ENCODE measurements at places on chromosomes 4 and X.
A peak's percentile ranks its signal among the peaks of the same experiment; 100 is the strongest.

- DNase-seq = no peak
Observed at GRCh38 chr4:152591876-152592275, 56.0 kb upstream of the FBXW7 start.

GRCh38 chr4:76718831-76719230, 179.1 kb downstream of the SOWAHB start:
- DNase-seq = no peak

DNA sequence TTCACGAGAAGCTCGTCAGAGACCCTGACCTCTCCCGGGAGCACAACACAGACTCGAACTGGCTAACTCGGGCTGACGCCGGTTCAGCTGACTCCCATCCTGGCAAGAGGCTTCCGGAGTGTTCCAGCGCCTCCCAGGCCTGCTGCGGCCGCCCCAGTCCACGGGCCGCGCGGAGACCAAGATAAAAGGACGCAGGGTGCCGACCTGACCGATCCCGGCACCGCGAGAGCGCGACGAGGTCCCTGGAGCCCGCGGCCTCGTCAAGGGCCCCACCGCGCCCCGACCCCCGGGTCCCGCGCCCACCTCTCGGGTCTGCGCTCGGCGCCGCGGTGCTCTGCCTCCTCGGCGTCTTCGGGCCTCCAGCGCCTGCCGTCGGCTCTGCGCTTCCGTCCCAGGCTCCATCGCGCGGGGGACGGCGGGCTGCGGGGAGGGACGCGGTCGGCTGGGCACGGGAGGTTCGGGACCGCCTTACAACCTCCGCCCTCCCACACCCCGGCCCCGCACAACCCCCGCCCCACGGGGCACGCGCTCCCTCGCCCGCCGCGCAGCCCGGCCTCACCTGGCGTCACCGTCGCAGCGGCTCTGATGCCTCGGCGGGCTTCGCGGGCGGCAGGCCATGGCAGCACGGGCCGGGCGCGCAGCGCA, 426 bp downstream of the SLBP start:
- DNase-seq = peak; percentile 37

DNA sequence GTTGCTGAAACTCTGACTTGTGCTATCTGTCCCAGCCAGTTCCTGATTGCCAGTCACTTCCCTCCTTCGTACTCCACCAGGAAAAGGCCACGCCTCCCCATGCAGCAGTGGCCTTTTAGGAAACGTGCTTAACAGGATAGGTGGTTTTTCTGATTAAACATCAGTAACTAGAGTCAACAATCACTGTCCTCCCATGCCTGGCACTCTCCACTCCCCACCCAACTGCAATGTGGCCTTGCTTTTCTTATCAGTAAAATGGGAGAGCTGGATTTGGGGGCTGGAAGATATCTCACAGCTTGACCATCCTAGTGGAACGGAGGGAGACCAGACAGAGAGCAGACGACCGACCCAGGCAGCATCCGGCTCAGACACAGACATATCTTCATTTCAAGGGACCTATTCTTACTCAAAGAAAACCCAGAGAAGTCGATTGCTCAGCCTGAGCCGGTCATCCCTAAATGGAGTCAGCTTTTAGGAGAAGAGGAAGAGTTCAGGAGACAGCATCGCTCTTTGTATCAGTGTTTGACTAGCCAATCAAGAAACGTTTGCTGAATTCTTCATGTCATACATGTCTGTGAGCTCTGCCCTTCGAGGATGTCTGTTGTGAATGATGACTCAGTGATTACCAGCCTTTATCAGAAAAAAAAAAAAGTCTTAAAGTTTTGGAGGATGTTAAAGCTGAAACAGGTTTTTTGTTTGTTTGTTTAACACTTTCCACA, 12.7 kb upstream of the UBA6 start:
- no peak for DNase-seq

- DNase-seq = no peak
Observed at GRCh38 chr4:988726-989721, 2.2 kb downstream of the IDUA start.

Data from brain (organoid and tissue), 16 donors.